ENCODE measurements at places on chromosomes 11 and 22. TPM values are rescaled to one million over a fixed set of nuclear protein-coding genes. Genes with fewer than 3 reads are reported as not detected.

Gene C1QTNF5
- 0.03 TPM for polyA plus RNA-seq

GRCh38 chr11:118636569-118637290, 29.3 kb downstream of the PHLDB1 start:
- no peak for DNase-seq

GRCh38 chr11:33731723-33732531, 4.3 kb downstream of the CD59 start:
- DNase-seq, result no peak

Gene PARVG
- not detected for polyA plus RNA-seq

DNA sequence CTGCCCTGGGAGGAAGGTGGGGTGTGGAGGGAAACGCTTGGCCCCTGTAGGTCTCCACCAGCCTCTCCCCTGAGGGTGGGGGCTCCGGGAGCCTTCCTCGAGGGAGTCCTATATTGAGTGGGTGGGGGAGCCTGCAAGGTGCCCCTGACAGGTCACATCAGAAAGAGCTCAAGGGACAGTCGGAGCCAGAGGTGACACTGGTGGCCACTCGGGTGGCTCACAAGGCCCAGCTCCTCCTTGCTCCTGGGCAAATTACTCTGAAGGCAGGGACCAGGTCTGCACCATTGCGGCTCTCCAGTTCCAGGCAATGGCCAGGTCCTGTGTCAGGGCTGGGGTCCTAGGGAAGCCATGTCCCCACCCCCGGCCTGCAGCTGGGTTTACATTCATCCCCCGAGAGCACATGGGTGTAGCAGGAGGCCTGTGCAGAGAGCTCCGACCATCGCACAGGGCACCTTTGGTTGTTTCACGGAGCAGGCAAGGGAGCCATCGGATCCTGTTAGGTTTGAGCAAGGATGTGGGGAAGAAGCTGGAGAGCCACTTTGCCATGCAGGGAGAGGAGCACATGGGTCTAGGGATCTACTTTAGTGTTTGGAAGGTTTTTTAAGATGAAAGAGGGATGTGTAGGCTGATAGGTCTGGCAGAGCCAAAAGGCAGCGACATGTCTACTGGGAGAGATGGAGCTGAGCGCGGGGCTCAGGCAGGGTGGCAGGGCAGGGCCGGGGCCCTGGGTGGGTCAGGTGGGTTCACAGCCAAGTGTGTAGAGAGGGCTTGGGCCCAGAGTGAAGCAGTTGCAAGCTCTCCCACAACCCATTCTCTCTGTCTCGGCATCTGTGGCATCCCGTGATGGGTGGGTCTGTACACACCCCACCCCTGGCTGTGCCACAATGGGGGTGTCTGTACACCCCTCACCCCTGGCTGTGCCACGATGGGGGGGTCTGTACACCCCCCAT, 14.8 kb downstream of the CCND1 start:
- DNase-seq, result peak; percentile 21

GRCh38 chr11:35387111-35387982, 32.0 kb downstream of the SLC1A2 start:
- no peak for DNase-seq

GRCh38 chr22:36586271-36586670, 57.3 kb upstream of the EIF3D start:
- DNase-seq, result no peak

Gene TRIM51
- polyA plus RNA-seq, result not detected

Gene B4GALNT4
- 37.2 TPM for polyA plus RNA-seq

Measured in foreskin keratinocyte (primary cell).